NCI-H82 (cell line): ENCODE measurements at places on chromosomes 3 and 15.

DNA sequence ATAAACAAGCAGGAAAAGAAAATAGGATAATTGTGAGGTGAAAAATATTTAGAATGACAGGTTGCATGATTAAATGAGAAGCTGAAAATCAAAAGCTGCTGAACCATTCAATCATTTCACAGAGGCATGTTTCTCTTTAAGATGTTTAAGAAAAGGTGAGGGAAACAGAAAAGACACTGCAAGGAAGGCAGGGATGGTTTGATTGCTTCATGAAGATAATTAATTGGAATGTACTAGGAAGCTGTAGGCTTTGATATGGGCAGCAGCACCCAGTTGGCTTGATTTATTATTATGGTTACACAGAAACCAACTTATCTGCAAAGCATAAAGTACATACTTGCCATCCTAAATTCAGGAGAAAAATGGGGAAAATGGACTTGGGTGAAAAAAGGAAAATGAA is 234.6 kb downstream of the SUCLG2 start:
- no peak for DNase-seq

- DNase-seq: peak; percentile 36
These were observed 29.4 kb upstream of the ACAD9 start for GRCh38 chr3:128849911-128850455.

DNA sequence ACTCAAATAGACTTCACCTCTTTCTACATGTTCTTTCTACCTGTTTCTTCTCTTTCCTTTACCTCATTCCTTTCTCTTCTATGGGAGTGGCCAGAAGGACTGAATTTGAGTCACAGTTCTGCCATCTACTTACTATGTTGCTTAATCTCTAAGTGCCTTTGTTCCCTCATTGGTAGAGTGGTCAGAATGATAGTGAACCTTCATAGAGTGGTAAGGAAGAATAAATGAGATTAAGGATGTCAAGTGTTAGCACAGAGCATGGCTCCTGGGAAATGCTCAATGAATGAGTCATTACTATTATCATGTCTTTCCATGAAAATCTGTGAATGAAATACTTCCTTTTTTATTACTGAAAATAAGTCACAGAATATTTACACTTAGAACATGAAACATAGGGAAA is 17.5 kb downstream of the TMEM207 start:
- DNase-seq: peak; percentile 40

DNA sequence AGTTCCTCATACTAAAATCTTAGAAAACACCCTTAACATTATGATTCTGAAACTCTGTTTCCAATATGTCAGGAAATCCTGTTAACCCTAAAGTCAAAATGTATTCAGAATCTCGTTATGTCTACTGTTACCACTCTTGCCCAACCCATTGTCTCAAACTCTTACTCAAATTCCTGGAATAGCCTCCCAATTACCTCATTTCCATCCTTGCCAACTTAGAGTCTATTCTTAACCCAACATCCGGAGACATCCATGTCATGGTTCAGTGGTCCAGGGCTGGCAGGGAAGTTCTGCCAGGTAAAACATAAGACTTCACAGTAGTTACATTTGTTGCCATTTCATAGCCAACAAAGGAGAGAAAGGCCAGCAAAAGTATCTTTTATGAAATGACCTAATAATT is 593.9 kb downstream of the PYDC2 start:
- DNase-seq: no peak

- DNase-seq: no peak
These were observed 278.5 kb upstream of the RASGRP1 start for GRCh38 chr15:38843051-38843501.

DNA sequence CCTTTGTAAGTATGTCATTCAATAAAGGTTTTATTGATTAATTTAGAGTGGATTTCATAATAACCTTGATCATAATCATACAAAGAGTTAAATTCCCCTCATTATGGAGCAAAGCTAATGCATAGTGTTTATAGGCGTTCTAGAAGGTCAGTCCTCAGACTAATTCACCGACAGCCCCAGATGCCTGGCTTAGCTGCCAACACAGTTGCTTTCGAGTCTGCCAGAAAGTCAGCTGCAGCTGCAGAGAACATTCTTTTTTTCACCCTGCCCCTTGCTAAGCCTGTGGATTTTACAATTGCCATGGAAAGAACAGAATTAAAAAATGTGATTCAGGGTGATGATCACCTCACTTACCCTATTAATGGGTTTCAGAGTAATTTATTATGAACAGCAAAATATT is 21.2 kb downstream of the CADM2 start:
- no peak for DNase-seq

- DNase-seq: no peak
These were observed 51.5 kb upstream of the SLCO2A1 start for GRCh38 chr3:134081211-134081610.

GRCh38 chr3:154904328-154904727 is 175.8 kb upstream of the MME start:
- DNase-seq: peak; percentile 41

GRCh38 chr3:160748231-160748630 is 7.8 kb upstream of the PPM1L start:
- DNase-seq: no peak

DNA sequence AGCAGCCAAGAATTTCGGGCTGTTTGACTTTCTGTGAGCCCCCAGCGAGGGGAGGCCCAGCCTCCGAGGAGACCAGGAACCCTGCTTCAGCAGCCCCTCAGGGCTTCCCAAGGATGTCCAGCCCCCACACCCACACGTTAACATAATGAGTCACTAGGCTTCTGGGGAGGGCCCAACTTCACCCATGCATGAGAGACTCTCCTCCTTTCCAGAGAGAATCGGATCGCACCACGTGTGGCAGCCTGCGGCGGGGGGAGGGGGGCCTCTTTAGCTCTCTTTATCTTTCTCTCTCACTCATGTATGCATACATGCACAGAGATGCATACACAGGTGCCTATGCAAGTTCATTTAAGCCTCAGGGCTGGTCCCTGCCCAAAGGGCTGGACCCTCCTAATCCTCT is 3.1 kb upstream of the AP2M1 start:
- DNase-seq: no peak

- no peak for DNase-seq
These were observed 80.1 kb downstream of the CLDN1 start for GRCh38 chr3:190242147-190242546.

GRCh38 chr3:136387031-136387430 is 136.9 kb downstream of the PCCB start:
- DNase-seq: no peak

GRCh38 chr15:80105595-80105994 is 46.1 kb downstream of the ZFAND6 start:
- DNase-seq: no peak

DNA sequence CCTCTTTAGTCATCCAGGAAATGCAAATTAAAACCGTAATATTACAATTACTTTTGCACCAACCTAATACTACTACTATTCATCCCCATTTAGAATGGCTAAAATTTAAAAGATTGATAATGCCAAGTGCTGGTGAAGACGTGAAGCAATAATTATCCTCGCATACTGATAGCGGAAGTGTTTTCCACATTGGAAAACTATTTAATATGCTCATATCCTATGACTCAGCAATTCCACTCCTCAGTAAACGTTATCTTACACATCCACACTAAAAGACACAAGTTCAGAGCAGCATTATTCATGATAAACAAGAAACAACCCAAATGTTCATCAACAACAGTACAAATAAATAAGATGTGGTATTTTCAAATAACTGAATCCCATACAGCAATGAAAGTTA is 70.6 kb downstream of the VPS13C start:
- no peak for DNase-seq

GRCh38 chr3:55923207-55923606 is 436.1 kb upstream of the WNT5A start:
- DNase-seq: no peak

GRCh38 chr15:40354408-40355171 is 3.4 kb upstream of the DISP2 start:
- peak; percentile 94 for DNase-seq

GRCh38 chr3:193980326-193980725 is 155.6 kb upstream of the HES1 start:
- no peak for DNase-seq

GRCh38 chr15:59199626-59200465 is 6.8 kb upstream of the LDHAL6B start:
- no peak for DNase-seq
